ENCODE measurements at places on chromosomes 11 and 22. TPM values are rescaled to one million over a fixed set of nuclear protein-coding genes. Genes with fewer than 3 reads are reported as not detected.

DNA sequence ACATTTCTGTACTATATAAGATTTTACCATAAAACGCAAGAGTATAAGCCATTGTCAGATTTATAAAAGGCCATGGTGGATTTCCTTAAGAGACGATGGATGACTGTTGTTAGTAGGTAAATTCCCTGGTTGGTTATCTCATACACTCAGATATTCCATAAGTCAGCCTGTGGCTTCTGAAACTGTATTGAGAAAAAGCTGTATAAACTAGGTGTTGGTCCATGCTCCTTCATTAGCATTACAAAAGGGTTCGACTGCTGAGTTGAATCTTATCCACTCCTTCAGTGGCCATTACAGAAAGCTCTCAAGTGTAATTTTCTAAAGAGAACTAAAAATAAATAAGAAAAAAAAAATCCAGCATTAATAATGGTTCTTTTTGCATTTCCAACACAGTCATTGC is 5.3 kb downstream of the GRAP2 start:
- DNase-seq: no peak

DNA sequence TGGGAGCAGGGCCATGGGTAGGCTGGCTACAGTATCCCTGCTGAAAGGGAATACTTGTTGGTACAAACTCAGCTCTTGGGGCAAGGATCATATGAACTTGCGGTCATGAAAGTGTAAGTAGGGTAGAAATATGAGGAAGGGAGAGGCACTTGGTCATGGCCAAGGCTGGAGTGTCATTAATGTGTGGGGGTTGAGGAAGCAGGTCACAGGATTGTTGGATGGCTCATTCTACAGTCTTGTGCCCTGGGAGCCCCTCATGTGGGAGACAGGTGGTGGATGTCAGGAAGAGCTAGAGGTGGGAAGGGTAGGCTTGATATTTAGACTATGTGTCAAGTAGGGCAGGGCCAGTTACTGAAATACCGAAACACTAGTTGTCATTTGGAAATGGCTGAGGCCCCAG is 95.5 kb downstream of the RRM1 start:
- no peak for DNase-seq

- no peak for DNase-seq
Observed at GRCh38 chr11:113240389-113240788, 74.0 kb upstream of the TTC12 start.

DNA sequence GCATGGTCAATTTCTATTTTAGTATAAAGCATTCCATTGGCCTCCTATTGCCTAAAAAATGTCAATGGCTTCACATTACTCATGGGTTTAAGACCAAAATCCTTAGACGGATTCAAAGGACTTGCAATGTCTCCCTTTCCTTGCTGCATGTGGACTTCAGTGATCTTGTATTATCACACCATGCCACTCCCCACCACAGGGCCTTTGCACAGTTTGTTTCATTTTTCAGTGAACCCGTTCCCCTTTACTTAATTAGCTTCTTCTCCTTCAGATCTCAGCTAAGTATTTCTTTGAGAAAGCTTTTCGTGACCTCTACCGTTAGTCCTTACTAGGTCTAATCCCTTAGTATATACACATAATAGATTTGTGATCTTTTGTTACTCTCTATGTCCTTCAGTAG is 269.7 kb downstream of the FAM76B start:
- no peak for DNase-seq

DNA sequence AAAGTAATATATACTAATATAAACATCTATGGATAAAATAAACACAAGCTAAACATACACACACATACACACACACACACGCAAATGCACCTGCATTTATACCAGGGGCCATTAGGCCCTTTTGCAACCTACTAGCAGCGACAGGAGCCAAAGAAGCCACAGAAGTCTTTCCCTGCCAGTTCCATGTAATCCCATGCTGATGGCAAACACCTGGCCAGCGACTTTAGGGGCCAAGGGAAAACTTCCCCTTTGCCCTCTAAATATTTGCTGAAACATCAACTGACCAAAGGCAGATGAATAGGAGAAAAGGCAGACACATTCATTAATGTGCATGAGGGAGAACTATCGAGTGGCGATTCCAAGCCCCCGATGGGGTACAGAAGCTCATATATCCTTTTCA is 14.8 kb upstream of the P2RY2 start:
- DNase-seq: no peak

The GAB4 gene
- total RNA-seq: 0.14 TPM

The GLB1L3 gene
- total RNA-seq: 9.8 TPM

The FOLR1 gene
- total RNA-seq: not detected

The RPS6KB2 gene
- total RNA-seq: 64.9 TPM

The NFAM1 gene
- 0.08 TPM for total RNA-seq

Data from activated naive CD8-positive, alpha-beta T cell treated with anti-CD3 and anti-CD28 coated beads for 36 hours (primary cell).